Left lung (tissue), 14 donors: ENCODE measurements at places on chromosomes 2 and 18.

DNA sequence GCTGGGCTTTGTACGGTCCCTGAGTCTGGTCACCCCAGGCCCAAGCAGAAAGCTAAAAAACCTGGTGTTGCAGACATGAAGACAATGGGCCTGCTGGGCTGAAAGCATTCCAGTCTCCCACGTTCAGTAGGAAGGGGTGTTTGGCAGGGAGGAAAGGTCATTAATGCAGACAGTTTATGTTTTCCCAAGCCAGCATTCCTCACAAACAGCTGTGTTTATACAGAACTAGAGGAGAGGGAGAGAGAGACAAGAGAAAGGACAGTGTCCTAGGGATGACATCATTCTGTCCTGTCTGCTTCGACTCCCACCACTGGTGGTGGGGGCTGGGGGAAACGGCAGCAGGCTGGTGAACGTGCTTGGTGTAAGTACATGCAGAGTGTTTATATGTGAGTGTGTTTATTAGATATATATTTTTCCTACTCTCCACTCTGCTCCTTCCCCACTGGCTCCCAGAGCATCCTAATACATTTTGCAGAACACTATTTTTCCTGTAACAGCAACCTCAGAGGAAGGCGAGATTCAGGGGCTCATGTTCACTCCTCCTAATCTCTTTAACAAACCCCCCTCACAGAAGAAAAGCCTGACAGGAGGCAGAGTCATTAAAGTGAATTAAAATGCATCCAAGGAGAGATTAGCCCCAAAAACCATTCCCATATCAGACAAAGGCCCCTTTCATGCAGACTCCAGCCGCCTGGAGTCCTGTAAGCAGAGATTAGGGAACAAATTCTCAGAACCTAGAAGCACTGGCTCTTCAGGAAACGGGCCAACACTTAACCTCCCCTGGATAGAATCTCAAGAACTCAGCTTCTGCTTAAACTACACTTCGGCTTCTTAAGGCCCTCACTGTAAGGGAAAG lies 380.4 kb downstream of the TNS1 start:
- H3K36me3 ChIP-seq = no peaks in the 10 kb centered on the region
- no peaks in the 10 kb centered on the region for H3K27me3 ChIP-seq
- no peak for DNase-seq
- peak overlapping the region; percentile 2 for H3K27ac ChIP-seq
- H3K4me1 ChIP-seq = peaks cover 5% of the 10 kb centered on the region
- no peak overlapping the region for H3K4me3 ChIP-seq

- H3K27ac ChIP-seq = no peak overlapping the region
- no peaks in the 10 kb centered on the region for H3K36me3 ChIP-seq
- no peaks in the 10 kb centered on the region for H3K27me3 ChIP-seq
- DNase-seq = peak; percentile 15
These were observed 726.0 kb upstream of the RAB6C start for GRCh38 chr2:129253461-129253812.

DNA sequence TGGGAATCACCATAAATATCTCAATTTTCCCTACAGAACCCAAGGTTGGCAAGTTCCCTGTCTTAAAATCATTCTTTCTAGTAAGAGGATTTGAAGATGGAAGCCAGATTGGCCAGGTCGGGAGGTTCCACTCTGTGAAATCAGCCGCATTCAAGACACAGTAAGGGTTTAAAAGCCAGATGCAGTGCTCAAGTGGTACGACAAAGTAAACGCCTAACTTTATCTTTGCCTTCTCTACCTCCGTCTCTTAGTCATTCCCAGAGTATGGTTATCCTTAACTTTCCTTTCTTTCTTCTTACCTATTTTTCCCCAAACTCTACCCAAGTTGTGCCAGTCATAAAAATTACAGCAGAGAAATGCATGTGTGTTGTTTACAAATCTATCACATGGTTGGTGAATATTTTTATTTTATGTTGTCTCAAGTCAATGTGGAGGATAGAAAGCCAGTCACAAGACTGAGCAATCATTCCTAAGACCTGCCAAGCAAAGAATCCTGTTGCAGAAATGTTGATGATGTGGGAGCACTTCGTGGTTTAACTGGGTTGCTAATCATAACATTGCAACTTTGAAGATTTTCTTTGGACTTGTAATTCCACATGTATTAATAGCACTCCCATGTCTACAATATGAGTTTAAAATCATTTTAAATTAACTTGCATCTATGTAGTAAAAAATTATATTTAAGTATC lies 62.6 kb downstream of the SLC40A1 start:
- no peak for DNase-seq
- H3K27ac ChIP-seq = no peak overlapping the region
- no peaks in the 10 kb centered on the region for H3K27me3 ChIP-seq
- peaks cover 14% of the 10 kb centered on the region for H3K4me1 ChIP-seq
- no peak overlapping the region for H3K4me3 ChIP-seq
- H3K36me3 ChIP-seq = no peaks in the 10 kb centered on the region

- no peak overlapping the region for H3K4me3 ChIP-seq
- H3K4me1 ChIP-seq = peaks cover 2% of the 10 kb centered on the region
- no peak overlapping the region for H3K27ac ChIP-seq
- no peaks in the 10 kb centered on the region for H3K27me3 ChIP-seq
- no peak for DNase-seq
These were observed 5.6 kb upstream of the STK39 start for GRCh38 chr2:168252976-168253375.

DNA sequence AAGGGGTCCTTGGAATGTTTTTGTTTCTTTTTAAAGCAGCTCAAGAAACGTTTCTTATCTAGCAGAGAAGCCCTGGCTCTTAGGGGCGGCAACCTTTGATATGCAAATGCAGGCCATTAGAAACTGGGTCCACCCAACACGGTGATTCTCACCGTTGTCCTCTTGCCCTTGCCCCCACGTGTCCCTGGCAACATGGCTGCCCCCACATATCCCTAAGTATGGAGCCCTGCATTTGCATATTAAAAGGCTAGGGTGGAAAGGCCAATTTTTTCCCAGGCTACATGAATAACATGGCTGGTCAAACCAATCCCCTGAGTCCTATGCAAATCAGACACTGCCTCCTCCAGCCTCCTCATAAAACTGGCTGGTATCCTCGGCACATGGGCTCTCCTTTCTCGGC lies 230.1 kb upstream of the SPOPL start:
- H3K4me3 ChIP-seq = no peak overlapping the region
- no peak overlapping the region for H3K27ac ChIP-seq
- no peak for DNase-seq
- no peaks in the 10 kb centered on the region for H3K36me3 ChIP-seq
- no peaks in the 10 kb centered on the region for H3K4me1 ChIP-seq

DNA sequence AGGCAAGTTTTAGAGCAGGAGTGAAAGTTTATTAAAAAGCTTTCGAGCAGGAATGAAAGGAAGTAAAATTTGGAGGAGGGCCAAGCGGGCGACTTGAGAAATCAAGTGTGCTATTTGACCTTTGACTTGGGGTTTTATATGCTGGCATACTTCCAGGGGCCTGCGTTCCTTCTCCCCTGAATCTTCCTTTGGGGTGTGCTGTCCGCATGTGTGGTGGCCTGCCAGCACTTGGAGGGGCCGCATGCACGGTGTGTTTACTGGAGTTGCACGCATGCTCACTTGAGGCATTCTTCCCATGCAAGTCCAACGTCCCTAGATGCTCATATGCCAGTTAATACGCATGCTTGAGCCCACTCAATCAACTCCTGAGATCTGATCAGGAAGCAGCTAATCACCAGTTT lies 78.3 kb upstream of the MAP4K4 start:
- peaks cover 35% of the 10 kb centered on the region for H3K4me1 ChIP-seq
- DNase-seq = peak; percentile 75

DNA sequence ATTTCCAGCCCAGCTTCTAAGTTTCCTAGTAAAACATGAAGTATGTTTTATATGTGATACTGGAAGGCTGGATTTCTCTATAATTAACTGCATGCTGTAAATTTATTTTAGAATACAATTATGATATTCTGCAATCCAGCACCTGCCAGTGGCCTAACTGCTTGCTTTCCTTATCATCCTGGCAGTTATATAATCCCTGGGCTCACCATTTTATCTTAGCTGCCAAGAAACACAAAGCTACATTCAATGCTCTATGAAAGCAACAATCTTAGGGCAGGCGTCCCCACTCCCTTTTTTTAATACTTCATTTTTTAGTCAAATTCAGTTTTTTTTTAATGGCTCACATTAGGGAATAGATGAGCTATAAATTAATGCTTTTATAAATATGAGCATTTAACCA lies 38.4 kb upstream of the UBXN4 start:
- H3K4me3 ChIP-seq = no peak overlapping the region
- H3K27me3 ChIP-seq = no peaks in the 10 kb centered on the region
- no peak overlapping the region for H3K27ac ChIP-seq
- DNase-seq = no peak

GRCh38 chr2:177002983-177003382 lies 209.6 kb upstream of the HNRNPA3 start:
- no peaks in the 10 kb centered on the region for H3K36me3 ChIP-seq
- no peaks in the 10 kb centered on the region for H3K4me1 ChIP-seq
- no peak overlapping the region for H3K4me3 ChIP-seq

- H3K27ac ChIP-seq = no peak overlapping the region
- H3K4me1 ChIP-seq = no peaks in the 10 kb centered on the region
- no peaks in the 10 kb centered on the region for H3K27me3 ChIP-seq
- no peak for DNase-seq
- no peaks in the 10 kb centered on the region for H3K36me3 ChIP-seq
These were observed 272.5 kb upstream of the KLHL29 start for GRCh38 chr2:23112517-23112916.

DNA sequence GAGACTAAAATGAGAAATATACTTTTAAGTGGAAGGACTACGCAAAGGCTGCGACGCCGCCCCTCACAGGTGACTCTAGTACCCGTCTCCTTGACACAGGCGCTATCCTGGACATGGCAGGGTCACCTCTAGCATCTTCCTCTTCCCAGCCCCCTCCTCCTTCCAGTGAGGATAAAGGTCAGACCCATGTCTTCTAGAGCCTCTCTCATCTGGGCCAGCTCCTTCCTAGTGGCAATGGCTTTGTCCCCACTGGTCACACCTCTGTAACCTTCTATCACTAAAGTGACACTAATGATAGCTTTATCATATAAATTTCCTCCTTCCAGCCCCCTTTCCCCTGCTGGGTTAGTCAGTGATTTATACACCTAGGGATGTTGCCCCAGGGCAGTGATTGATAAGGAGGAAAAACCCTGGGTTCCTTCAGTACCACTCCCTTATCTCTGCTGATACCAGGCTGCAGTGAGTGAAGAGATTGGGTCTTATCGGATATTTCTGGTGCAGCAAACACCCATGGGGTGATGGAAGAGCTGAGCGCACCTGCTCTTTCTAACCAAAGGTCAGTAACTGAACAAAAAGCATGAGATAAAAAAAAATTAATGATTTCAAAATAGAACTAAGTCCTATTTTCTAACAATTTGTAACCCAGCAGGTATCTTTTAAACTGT lies 62.0 kb upstream of the FZD5 start:
- no peaks in the 10 kb centered on the region for H3K27me3 ChIP-seq
- H3K27ac ChIP-seq = no peak overlapping the region
- no peaks in the 10 kb centered on the region for H3K4me1 ChIP-seq

GRCh38 chr2:104786204-104786603 lies 67.7 kb upstream of the POU3F3 start:
- H3K27ac ChIP-seq = no peak overlapping the region
- peaks cover 10% of the 10 kb centered on the region for H3K27me3 ChIP-seq
- DNase-seq = no peak
- no peak overlapping the region for H3K4me3 ChIP-seq
- H3K36me3 ChIP-seq = no peaks in the 10 kb centered on the region
